Spleen (tissue), 13 donors: ENCODE measurements at places on chromosomes 13 and 19. TPM values are rescaled to one million over a fixed set of nuclear protein-coding genes. Genes with fewer than 3 reads are reported as not detected.

- DNase-seq: no peak
Measured at GRCh38 chr13:109783815-109784589, 2.4 kb downstream of the IRS2 start.

Gene PSG3
- not detected for total RNA-seq

- DNase-seq: no peak
Measured at GRCh38 chr13:32370805-32371204, 55.5 kb downstream of the BRCA2 start.

- DNase-seq: peak; percentile 84
Measured at GRCh38 chr13:28031220-28031895, 42.9 kb upstream of the URAD start.

Gene FGF9
- not detected for total RNA-seq

Gene DMWD
- total RNA-seq: 57.0 TPM

DNA sequence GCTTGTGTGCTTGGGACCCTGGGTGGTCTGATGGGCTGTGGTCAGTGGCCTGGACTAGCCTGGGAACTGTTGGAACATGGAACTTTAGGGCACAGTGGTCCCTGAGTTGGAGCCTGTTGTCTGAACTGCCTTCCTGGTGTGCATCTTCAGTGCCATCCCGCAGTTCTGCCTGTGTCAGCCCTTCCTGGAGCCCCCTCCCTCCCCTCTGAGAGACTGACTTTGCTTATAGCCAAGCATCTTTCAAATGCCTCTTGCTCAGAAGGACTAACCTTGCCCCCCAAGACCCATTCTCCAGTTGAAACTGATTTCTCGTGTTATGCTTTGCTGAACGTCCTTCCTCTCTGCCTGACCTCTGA, 14.3 kb downstream of the MAU2 start:
- no peak for DNase-seq

- no peak for DNase-seq
Measured at GRCh38 chr19:18657590-18658365, 20.9 kb downstream of the KLHL26 start.

DNA sequence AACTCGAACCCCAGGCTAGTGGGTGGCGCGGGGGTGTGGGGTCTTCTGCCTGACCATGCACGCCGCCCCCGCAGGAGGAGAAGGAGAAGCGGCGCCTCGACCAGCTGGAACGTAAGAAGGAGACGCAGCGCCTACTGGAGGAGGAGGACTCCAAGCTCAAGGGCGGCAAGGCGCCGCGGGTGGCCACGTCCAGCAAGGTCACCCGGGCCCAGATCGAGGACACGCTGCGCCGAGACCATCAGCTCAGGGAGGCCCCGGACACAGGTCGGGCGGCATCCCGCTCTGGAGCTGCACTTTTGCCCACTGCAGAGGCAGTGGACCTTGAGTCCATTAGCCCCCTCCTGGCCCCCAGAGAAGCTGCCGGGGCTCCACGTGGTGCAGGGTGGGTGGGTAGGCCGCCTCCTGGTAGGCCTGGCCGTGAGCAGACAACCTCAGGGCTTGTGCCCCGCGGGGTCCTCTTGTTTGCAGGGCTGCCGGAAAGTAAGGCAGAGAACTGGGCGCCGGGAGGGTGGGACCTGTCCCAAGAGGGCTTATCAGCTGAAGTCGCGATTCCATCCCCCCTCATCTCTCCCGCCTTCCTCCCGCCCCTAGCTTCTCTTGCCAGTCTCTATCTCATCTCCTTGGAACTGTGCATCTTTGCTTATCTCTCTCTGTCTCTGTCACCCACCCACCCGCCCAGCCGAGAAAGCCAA, 9.9 kb downstream of the CCDC124 start:
- DNase-seq: no peak

DNA sequence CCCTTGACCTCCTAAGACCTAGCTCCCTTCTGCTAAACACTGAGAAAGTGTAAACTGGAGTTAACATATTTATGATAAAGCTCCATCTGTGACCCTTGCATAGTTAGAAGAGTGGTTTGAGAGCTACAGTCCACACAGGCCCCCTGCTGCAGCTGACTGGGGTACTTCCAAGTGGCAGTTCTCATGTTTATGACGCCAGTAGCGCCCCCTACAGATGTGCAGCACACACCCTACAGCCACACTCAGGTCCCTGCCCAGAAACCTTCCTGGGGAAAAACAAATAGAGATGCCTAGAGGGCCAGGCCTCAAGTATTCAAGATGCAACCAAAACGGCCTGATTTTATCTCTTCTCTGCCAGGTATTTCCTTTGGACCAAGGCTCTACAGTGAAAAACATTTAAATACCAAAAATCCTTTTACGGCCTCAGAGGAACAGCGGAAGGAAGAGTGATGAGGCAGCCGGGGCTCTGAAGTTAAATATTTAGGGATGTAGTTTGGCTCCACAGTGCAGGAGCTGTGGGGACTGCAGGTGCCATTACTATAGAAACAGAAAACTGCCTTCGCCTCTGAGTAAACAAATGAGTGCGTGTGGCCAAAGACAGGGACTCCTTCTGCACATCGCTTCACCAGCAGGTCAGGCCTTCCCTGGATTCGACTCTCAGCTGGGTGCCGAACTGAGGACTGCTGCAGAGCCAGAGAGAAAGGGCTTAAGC, 553.1 kb downstream of the EFNB2 start:
- no peak for DNase-seq

DNA sequence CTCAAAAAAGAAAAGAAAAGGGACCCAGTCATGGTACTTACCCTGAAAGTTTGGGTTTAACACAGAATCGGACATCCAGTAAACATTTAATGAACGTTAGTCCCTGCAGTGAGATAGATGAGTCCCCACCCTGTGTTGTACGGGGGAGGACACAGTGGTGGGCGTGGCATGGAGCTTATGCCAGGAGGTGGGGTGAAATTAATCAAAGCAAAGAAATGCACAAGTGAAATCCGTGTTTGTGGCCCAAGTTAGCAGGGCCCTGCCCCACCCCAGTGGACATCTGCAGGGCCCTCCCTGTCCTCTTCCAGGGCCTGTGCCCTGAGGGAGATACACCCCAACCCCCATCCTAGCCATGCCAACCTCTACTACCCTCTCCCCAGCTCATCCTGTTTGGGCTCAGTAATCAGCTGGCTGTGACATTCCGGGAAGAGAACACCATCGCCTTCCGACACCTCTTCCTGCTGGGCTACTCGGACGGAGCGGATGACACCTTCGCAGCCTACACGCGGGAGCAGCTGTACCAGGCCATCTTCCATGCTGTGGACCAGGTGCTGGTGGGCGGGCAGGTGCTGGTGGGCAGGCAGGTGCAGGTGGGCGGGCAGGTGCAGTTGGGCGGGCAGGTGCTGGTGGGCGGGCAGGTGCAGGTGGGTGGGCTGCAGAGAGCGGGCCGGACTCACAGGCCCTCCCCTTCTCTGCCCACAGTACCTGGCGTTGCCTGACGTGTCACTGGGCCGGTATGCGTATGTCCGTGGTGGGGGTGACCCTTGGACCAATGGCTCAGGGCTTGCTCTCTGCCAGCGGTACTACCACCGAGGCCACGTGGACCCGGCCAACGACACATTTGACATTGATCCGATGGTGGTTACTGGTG, 3.9 kb downstream of the MCOLN1 start:
- DNase-seq: peak; percentile 74

Gene MEIS3
- total RNA-seq: 10.4 TPM

DNA sequence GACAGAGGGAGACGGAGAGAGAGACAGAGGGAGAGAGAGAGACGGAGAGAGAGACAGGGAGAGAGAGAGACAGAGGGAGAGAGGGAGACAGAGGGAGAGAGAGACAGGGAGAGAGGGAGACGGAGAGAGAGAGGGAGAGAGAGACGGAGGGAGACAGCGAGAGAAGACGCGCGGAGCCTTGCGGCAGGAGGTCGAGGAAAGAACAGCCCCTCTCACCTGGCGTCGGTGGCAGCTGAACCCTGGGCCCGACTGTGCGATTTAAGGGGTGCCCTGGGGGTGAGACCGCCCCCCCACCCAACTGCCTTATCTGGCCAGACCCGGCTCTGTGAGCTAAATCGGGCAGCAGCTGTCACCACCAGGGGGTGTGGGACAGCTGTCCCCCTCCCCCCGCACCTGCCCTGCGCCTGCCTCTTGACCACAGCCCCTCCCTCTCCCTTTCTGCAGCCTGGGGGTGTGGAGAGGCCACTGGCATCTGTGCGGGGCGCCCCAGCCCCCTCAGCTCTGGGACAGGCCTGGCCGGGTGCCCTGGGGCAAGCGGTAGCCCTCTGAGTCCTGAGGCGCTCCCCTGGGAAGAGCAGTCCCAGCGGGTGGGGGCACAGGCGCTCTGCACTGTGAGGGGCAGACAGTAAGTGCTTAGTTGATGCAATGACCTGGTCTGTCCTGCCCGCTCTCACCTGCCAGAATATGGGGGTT, 10.8 kb downstream of the JOSD2 start:
- peak; percentile 70 for DNase-seq

DNA sequence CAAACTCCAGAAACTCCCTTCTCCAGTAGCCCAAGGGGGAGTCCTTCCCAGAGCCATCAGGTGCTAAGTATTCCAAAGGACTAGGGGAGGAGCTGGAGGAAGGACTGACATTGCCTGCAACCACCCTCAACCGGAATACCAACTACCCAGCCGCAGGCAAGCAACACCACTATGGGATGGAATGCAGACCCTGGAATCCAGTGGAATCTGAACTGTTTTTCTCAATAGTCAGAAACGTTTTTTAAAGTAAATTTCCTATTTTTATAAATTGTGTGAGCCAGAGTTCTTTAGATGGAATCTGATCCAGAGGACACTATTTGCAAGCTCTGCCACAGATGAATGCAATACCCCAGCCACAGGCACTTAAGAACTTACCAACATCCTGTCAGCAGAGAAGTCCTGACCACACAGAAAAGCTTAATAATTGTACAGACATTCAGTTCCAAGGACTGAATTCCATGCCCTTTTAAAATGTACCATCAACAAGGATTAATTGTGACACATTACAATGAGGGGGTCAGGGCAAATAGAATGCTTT, 92.1 kb downstream of the USP12 start:
- DNase-seq: no peak

Gene ZNF230
- total RNA-seq: 7.9 TPM

Gene NLRP4
- not detected for total RNA-seq

DNA sequence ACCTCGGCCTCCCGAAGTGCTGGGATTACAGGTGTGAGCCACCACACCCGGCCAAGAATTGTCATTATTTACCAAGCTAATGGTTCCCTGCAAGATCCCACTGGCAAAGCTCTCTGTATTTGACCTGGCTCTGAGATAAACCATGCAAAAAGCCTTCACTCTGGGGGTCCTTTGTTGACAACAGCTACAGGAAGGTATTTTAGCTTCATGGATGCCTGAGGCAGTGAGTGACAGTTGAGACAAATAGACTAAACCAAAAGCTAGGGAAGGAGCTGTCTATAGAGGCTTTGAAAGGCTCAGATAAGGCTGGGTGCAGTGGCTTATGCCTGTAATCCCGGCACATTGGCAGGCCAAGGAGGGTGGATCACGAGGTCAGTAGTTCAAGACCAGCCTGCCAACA, 45.5 kb downstream of the NOTCH3 start:
- no peak for DNase-seq
